ENCODE measurements at places on chromosomes 5 and 9. TPM values are rescaled to one million over a fixed set of nuclear protein-coding genes. Genes with fewer than 3 reads are reported as not detected.
A peak's percentile ranks its signal among the peaks of the same experiment; 100 is the strongest.

The GLRA1 gene
- total RNA-seq = not detected

- DNase-seq = no peak
These were observed 3.0 kb upstream of the CDX1 start for GRCh38 chr5:150163547-150164059.

GRCh38 chr9:134167530-134167931 is 3.2 kb upstream of the RNU6ATAC start:
- peak; percentile 15 for DNase-seq

- no peak for DNase-seq
These were observed 13.7 kb upstream of the BTF3 start for GRCh38 chr5:73484511-73484910.

- no peak for DNase-seq
These were observed 63.4 kb upstream of the SREK1 start for GRCh38 chr5:66080664-66081063.

DNA sequence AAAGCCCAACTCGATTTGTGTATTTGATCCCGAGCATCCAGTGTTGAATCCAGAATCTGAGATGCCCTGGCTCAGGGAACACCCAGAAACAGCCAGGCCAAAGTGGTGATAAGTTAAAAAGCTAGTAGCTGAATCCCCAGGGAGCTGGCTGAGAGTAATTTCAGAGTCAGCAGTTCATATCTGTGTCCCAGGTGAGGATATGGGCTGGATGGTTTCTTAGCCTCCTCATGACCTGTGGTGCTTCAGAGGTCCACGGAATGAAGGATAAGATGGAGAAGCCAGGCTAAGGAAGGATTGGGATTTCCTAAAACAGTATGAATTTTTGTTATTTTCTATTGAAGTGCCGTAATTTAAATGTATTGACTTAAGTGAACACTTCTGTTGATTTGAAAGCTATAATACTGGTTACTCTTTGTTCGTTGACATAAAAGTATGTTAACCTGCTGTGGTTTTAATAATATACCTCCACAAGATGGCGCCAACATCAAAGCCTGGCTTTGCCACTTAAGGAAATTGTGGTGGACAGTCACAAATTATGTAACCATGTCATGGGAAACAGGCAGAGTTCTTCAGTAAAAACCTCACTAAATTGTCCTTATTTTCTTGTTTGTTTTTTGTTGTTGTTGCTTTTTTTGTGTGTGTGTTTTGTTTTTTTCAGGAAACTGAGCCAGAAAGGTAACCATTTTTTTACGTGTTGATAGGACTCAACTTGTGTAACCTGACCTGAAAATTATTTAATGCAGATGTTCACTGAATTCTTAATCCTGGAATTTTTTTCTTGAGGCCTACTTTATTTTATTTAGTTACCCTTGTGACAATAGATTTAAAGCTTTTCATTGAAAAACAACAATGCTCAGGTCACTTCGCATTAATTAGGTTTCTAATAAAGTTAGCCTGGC is 11.4 kb downstream of the MTAP start:
- peak; percentile 83 for DNase-seq

- DNase-seq = no peak
These were observed 275.5 kb upstream of the TAS2R1 start for GRCh38 chr5:9905661-9906060.

The CMYA5 gene
- 0.77 TPM for total RNA-seq

DNA sequence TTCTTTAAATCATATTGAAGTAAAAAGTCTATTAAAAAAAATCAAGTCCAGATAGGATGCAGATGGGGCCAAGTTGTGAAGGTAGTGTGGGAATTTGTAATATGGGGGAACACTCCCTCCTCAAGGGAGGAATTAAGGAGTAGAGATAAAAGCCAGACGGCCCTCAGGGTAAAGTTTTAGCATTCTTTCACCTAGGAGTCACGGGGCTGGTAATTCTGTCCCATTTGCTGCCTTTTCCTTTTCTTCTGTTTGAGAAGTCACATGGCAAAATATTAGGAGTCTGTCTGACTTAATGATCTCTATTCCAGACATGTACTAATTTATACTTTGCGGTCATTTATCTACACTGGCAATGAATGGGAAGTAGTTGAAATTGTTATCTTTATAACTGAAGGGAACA is 61.9 kb downstream of the SNX24 start:
- peak; percentile 68 for DNase-seq

The HAUS6 gene
- 11.1 TPM for total RNA-seq

GRCh38 chr5:166493040-166493439 is 1798.4 kb upstream of the WWC1 start:
- DNase-seq = no peak

DNA sequence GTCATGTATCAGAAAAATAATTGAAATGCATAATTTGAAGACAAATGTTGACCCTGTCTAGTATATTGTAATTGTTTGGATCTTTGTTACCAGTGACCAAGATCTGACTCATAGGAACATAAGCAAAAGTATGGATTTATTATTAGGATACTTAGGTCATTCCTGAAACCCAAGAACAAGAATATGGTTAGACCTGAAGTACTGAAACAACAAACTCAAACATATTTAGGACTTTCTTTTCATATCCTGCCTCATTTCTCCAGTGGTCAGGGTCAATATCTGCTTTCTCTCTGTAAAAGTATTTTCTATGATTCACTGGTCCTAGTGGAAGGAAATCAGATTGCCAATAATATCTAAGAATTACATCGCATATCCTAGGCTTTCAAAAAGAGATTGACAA is 1937.1 kb upstream of the WWC1 start:
- DNase-seq = no peak

The NMUR2 gene
- not detected for total RNA-seq

GRCh38 chr5:1884678-1885403 is 2.1 kb upstream of the IRX4 start:
- DNase-seq = no peak

The DNAH5 gene
- 0.13 TPM for total RNA-seq

The IL17B gene
- not detected for total RNA-seq

DNA sequence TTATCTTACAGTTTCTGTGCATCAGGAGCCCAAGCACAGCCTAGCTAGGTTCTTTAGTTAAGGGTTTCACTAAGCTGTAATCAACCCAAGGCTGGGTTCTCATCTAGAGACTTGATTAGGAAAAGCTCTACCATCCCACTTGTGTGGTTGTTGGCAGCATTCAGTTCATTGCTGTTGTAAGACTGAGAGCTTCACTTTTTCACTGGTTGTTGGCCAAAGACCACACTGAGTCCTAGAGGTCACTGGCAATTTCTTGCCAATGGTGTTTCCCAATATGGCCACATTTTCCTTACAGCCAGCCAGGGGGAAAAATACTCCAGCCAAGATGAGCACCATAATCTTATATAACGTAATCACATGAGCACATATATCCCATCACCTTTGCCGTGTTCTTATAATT is 74.3 kb downstream of the SMIM15 start:
- no peak for DNase-seq

- DNase-seq = no peak
These were observed 18.5 kb downstream of the NAIF1 start for GRCh38 chr9:128048663-128049062.

DNA sequence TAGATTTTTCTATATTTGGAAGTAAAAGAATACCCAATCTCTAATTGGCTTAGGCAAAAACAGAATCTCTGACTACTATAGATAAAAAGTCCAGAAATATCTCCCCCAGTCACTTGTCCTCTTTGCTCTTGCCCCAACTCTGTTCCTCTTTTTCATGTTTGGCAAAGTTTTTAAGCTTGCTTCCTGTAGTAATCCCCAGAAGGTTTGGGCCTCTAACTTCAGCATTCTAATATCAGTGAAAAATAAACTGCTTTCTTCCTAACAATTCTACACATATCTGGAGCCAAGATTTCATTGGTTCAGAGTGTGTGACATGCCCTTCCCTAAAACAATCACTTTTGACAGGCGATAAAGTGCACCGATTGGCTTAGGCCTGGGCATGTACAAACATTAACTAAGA is 1680.3 kb downstream of the MAT2B start:
- no peak for DNase-seq

The TMEM174 gene
- total RNA-seq = not detected

DNA sequence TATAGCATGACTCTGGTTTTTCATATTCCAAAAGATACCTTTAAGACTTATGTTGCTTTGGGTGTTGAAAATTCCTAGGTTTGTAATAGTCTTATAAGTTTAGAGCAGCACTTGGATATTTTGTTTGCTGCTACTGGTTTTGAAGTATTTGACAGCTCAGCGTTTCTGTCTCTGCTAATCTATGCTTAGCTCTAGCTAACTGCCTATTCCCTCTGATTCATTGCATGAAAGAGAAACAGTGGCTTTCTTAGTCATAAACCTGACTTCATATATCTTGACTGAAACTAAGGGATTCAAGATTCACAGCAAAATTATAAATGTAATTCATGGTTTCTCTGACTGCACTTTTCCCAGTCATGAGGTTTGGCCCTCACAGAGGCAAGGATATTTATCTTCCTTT is 35.6 kb upstream of the ANXA1 start:
- DNase-seq = peak; percentile 96

The C8G gene
- total RNA-seq = 0.79 TPM

GRCh38 chr5:39696672-39697398 is 272.1 kb upstream of the DAB2 start:
- DNase-seq = no peak

DNA sequence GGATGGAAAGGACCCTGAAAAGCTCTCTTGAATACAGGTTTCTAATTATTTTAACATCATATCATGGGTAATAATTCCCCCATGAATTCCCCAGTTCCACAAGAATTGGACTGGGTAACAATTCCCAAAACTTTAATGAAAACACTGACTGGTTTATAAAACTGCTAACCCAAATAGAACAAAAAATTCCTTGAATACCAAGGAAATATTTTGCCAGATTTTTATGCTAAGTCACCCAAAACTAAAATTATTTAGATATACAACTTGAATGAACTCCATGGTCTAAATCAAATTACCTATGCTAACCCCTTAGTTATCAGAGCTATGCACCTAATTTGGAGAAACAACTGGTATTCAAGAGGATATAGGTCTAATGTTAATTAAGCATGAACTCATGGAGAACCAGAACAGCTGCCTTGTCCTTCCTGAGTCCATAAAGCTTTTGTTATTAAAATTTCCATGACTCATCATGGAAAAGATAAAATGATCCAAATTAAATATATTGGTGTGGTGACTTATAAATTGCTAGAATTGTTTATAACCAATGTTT is 164.9 kb upstream of the TUT7 start:
- no peak for DNase-seq

DNA sequence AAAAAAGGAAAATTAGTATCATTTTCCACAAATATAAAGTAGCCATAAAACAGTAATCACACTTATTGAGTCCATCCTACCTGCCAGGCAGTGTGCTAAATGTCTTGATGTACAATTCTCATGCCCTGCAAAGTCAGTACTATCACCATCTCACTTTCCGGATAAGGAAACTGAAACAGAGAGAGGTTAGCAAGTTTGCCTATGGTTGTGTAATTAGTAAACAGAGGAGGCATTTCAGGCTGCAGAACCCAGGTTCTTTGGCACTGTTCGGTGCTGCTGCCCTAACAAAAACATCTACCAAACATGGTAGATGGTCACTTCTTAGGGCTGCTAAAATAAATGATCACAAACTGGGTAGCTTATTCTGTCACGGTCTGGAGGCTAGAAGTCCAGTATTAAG is 22.6 kb downstream of the PLAC8L1 start:
- DNase-seq = no peak

The ANKRD18B gene
- total RNA-seq = 6.0 TPM

- DNase-seq = no peak
These were observed 37.2 kb upstream of the UBAP2 start for GRCh38 chr9:34085581-34086500.

The PCDHGA6 gene
- total RNA-seq = under 0.01 TPM

DNA sequence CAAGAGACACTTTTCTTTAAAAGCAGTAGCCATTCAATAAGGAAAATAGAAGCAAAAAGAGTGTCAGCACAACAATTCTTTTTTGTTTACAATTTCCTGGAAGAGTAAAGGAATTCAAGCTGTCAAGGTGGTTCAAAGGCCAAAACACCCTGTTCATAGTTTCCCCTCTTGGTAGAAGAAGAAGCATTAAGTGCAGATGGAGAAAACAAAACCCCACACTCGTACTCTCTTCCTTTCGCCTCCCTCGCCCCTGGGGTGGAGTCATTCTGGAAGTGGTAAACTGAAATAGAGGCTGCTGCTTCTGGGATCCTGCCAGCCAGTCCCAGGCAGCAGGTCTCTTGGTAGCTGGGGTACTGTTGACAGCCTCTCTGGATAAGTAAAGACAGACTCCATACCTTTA is 105.0 kb downstream of the ANKRD55 start:
- no peak for DNase-seq

The IGIP gene
- 5.9 TPM for total RNA-seq

DNA sequence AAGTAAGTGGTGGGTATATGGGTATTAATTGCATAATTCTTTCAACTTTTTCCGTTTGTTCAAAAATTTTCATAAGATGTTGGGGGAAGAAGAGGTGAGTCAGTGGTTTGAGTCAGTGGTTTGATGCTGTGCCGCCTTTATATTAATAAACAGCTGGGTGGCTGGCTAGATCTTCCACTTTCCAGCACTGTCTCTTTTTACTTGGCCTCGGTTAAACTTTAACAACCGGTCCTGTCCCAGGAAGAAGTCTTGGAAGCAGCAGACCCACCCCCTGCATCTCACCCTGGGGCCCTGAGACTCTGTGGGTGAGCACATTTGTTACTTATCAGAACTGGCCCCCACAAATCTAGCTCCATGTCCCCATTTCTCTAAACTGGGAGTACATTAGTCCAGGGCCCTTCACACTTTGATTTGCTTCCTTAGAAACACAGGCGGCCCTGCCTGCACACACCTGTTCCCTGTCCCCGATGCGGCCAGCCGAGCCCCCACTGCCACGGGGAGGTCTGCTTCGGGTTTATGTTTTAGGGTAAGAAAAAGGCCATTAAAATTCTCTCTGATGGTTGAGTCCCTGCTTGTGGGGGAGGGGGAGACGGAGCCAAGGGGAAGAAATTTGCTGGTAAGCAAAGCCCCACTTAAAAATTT is 90.7 kb downstream of the PTCH1 start:
- peak; percentile 55 for DNase-seq

DNA sequence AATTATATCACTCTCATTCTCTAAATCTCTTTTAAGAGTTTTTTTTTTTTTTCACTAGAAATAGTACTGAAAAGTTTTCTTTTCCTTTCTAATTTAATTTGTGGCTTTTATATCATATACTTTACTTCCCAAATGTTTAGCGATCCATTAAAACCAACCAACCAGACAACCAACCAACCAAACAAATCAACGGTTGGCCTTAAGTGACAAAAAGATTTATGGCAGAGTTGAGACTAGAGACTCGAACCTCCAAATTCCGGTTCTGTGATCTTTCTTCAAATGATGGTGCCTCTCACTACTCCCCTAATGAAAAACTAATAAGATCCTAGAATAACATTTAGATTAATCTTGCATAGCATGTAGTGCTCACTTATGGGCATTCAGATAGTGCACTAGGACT is 45.3 kb upstream of the ACTBL2 start:
- no peak for DNase-seq

The PALM2AKAP2 gene
- total RNA-seq = 5.0 TPM

GRCh38 chr5:110094109-110094508 is 404.4 kb downstream of the MAN2A1 start:
- DNase-seq = no peak

The SLC34A1 gene
- total RNA-seq = not detected

DNA sequence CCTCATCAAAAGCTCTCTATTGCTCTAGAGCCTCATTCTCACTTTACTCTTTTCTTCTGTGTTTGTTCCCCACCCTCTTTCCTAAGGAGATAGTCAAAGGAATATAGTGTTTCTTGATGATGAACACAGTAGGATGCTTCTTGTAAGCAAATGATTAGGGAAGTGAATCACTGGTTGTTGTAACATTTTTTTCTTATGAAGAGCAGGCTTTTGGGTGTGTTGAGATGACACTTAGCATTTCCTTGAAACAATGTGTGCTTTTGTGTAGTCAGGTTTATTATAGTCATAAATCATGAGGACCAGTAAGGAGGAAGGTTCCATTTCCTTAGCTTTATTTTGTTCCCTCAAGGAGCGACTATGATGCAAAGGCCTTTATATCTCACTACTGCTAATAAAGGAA is 1991.3 kb upstream of the C9orf72 start:
- DNase-seq = peak; percentile 1
